NCI-H1105 (cell line): ENCODE measurements at places on chromosomes 7 and 10.

GRCh38 chr7:80216996-80217842 is 82.6 kb downstream of the GNAI1 start:
- no peak for DNase-seq

DNA sequence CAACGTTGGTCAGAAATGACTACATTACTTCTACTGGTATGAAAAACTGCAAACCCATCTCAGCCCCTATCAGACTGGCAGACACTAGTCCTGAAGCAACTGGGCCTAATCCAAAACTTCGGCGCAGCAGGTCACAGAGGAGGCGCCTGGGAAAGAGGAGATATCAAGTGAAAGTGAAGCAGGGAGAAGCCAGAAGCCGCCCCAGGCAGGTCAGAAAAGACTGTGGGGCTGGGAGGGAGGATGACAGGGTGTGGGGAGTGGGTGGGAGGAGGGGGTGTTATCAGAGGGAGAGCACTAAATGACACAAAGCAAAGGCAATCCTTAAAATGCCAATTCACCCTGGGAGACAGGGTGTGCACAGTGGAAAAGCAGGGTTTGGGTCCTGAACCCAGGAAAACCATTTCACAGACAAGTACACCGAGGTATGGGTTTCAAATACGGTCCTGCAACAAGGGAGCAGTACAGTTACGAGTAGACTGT is 731 bp downstream of the CHCHD3 start:
- no peak for DNase-seq

- no peak for DNase-seq
These were observed 176.8 kb downstream of the KIAA1217 start for GRCh38 chr10:24385776-24386175.

DNA sequence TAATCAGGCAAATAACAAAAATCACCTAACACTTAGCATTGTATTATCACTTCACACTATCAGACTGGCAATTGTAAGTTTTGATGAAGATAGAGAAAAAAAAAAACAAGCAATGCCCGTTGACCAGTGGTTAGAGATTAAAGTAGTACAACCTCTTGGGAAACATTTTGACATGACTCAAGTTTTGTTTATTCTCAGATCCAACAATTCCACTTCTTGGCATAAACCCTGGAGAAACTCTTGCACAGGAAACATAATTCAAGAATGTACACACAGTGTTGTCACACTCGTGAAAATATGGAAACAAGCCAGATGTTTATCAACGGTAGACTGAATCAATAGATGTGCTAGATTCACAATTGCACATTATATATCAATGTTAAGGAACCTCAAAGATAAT is 37.2 kb downstream of the FRMD4A start:
- DNase-seq, result no peak

DNA sequence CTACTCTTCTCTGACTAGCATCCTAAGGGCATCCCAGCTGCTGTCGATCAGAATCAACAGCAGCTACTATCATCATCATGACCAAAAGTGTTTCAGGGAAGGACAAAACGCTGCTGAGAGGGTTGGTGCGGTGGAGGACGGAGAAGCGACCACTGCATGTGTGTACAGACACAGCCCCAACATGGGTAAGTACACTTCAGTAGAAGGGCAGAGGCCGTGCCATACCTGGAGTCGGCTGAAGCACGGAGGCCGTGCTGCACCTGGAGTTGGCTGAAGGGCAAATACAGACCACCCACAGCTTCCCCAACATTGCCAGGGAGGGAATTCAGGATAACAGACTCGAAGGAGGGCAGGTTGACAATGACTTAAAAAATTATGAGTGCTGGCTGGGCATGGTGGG is 67.8 kb upstream of the CYTH3 start:
- no peak for DNase-seq
